ENCODE measurements at places on chromosomes 5 and 9.

GRCh38 chr9:110161940-110162339 lies 46.0 kb downstream of the C9orf152 start:
- DNase-seq = no peak

- DNase-seq = no peak
Measured at GRCh38 chr9:73178044-73178443, 26.4 kb downstream of the ANXA1 start.

DNA sequence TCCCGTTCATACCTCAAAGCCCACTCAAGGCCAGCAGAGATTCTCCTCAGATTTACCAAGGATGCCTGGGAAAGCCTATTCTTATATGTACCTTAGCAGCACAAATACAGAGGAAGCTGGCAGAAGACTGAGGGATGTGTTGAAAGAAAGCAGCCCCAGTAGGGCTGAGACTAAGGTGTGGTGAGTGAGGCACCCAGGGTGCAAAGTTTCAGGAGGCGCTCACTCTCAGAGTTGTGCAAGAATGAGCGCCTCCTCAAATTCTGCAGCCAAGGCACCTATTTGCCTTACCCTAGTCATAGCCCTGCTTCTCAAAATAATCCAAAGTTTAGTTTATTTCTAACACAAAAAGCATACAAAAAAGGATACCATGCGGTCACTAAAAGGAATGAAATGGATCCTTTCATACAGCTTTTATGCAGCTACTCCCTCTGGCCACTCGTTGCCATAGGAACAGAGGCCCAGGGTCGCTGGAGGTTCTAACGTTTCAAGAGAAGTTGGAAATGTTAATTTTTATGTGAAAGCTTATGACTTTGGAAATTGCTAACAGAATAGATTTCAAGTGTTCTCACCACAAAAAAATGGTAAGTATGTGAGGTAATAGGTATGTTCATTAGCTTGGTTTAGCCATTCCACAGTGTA lies 79.7 kb upstream of the SMIM23 start:
- no peak for DNase-seq

DNA sequence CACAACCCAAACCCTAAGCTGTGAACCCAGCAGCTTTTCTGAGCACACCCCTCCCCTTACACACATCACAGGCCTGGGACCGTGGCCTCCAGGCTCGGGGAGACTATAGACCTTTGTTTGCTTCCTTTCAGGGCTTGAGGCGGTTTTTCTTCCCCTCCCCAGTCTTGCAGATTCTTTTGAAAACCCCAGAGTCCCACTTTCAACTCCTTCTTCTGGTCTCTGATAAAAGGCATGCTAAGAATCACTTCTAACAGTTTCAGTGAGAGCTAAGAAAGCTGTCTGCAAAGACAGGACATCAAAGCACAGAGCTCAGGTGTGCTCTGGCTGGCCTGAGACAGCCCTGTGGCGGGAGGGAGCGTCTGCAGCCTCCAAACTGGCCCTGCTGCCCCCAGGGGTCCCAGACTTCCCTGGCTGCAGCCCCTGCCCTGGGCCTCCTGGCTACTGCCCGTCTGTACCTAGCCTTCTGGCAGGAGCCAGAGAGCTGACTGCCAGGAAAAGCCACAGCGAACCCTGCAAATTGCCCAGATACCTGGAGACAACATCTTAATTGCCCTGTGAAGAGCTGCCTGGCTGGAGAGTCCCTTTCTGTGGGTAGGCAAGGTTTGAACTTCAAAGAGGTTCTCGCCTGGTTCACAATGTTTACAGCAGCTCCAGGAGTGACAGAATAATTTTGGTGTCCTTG lies 138.9 kb downstream of the GADD45G start:
- no peak for DNase-seq
